Fibroblast of villous mesenchyme (primary cell): ENCODE measurements at places on chromosomes 16 and 17.

DNA sequence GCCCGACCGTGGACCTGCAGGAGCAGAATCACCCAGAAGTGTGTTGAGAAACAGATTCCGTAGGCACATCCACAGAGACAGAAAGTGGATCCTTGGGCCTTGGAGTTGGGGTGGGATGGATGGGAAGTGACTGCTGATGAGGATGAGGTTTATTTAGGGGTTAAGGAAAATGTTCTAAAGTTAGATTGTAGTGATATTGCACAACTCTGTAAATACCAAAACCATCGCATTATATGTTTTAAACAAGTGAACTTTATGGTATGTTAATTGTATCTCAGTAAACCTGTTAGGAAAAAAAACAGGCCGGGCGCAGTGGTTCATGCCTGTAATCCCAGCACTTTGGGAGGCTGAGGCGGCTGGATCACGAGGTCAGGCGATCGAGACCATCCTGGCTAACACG lies 3.6 kb downstream of the ENDOV start:
- DNase-seq: no peak

- no peak for DNase-seq
These were observed 7.2 kb downstream of the PMP22 start for GRCh38 chr17:15257796-15258512.

- no peak for DNase-seq
These were observed 196.8 kb downstream of the NTN1 start for GRCh38 chr17:9218064-9218635.

GRCh38 chr17:69164206-69164605 lies 22.5 kb upstream of the ABCA6 start:
- DNase-seq: no peak

DNA sequence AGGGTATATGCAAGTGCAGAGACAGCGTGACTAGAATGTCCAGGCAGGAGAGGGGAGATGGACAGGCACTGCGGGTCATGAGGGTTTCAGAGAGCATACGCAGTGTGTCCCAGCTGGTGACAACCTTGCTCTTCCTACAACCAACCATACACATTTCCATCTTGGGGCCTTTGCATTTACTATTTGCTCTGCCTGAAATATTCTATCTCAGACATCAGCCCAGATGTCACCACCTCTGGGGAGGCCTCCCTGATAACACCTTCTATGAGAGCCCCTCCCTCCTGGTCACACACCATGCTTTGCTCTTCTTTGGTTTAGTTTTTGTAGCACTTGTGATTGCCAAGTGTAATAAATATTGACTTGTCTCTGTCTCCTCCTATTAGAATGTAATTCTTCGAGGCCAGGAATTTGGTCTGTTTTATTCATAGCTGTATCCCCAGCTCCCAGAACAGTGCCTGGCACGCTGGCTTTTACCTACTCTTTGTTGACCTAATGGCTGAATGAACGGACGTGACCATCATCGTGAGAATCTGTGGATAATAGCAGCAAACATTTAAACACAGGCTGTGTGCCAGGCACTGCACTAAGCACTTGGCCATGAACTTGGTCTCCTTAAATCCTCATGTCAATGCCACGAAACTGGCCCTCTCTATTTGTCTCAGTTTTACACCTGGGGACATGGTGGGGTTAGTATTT lies 51.9 kb downstream of the PLCG2 start:
- DNase-seq: no peak

- peak; percentile 42 for DNase-seq
These were observed 171.0 kb downstream of the CCDC182 start for GRCh38 chr17:57574040-57574513.

DNA sequence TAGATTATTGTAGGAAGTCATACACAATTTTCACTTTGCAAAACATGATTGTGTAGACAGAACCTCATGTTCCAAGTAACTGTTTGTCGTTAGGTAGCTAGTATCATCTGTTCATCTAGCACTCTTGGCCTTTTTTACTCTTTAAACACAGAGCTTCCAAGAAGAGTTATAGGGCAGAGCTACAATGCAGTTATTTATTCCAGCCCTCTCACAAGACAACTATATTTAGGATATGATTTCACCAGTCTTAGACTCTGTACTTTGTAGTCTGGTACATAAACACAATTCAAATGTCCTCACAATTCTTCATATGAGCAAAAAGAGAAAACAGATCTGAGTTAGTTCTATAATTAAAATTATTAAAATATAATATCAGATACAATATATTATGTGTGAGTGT lies 37.9 kb downstream of the KCNJ2 start:
- DNase-seq: no peak

DNA sequence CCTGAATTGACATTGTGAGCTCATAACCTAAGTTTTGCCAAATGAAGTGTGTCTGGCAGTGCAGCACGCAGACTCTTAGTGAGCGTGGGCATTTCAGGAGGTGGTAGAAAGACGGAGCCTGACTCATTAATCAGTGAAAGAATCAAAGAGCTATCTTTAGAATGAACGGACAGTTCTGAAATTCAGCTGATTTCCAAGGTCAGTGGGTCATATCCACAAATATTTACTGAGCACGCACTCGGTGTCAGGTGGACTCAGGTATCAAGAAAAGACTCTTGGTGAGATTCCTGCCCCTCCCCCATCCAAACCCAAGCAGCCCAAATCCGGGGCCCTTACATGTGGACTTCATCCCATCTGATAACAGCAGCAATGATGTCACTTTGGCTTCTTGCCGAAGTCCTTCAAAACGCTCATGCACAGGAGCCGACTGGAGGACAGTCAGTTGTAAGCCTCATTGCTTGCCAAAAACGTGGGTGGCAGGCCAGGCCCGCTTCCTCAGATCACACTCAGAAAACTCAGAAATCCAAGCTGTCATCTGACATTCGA lies 185.8 kb downstream of the HS3ST3A1 start:
- DNase-seq: peak; percentile 54

GRCh38 chr17:78957128-78957527 lies 22.6 kb downstream of the LGALS3BP start:
- no peak for DNase-seq

- peak; percentile 22 for DNase-seq
These were observed 43.2 kb downstream of the TSC2 start for GRCh38 chr16:2090777-2091546.

- no peak for DNase-seq
These were observed 3.9 kb downstream of the GAN start for GRCh38 chr16:81318711-81319110.

DNA sequence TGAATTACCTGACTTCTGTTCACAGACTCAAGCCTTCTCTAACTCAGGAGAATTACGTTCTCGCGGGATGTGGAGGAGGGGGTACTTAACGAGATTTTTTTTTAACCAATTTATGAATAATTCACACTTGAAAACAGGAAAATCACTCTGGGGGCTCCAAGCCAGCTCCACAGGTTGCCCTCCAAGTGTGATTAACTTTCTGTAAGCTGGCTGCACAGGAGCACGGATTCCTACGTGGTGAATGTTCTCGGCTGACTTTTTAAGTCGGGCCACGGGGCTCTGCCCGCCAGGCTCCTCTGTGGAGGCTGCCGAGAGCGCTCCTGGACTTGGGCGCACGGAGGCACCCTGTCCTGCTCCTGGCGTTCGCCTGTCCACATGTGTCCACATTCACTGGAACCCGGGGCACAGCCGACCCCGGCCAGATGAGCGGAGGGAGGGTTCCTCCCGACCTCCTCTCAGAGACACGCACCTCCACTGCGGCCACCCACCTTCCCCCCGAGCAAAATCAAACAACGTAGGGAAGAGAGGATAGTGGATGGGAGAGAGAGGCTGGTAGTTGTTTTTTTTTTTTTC lies 147.1 kb upstream of the CHMP6 start:
- no peak for DNase-seq

DNA sequence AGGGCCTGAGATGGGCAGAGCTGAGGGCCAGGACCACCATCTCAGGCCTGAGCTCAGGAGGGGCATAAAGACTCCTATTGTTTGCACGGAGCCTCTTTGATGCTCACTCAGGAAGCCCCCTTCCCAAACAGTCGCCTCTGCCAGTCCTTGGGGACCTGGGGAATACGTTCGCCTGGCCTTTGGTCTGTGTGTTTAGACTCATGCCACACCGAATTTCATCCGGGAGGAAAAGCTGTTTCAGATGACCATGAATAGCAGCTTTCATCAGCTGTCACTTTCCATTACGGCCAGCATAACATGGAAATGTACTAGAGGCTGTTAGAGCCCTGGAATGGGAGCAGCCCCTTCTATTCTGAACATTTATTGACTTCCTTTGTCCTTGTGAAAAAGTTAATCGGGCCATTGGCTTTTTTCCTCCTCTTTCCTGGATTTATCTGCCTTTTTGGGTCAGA lies 139.0 kb downstream of the HS3ST3A1 start:
- no peak for DNase-seq

GRCh38 chr16:23866621-23867020 lies 30.8 kb downstream of the PRKCB start:
- no peak for DNase-seq

DNA sequence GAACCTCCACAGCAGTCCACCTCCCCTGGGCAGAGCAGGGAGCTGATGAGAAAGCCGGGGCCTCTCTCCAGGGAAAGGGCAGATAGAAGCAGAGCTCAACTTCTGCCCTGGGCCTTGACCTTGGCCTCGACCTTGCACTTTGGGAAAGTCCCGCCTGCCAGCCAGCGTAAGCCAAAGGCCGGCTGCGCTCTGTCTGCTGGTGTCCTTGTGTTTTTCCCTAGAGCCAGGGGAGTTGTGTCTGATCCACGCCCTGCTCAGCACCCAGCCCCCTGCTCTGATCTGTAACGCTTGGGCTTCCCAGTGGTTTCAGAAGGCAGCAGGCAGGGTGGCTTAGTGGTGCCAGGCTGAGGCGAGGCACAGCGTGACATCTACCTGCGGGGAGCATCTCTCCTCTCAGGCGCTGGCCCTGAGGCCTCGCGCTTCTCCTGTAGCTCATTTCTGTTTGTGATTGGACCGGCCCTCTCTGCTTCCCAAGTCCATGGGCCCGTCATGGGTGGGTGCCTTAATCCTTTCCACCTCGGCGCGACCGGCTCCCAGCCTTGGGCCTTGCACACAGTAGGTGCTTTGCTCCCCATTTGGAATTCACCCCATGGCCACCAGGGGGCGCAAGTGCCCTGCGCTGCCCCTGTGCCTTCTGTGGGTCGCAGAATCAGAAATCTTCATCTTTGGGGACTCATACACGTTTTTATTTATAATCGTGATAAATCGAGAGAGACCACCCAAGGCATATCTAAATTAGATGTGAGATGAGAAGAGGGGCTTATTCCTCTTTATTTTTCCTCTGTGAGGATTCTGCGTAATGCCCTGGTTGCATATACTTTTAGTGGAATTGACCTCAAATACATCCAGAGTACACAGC lies 24.2 kb downstream of the SGSH start:
- no peak for DNase-seq

DNA sequence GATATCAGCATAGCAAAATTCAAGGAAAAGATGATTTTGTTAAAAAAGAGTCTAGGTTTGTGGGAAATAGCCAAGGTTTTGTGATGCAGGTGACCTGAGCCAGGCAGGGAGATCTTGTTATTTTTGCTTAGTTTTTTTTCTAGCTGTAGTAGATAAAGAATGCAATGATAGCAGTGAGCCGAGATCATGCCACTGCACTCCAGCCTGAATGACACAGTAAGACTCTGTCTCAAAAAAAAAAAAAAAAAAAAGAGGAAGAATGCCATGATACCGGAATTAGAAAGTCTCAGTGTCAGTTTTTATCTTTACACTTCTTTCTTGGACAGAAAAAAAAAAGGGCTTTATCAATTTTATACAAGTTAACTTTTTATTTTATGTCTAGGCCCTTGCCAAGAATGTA lies 27.5 kb downstream of the TMEM238L start:
- no peak for DNase-seq

DNA sequence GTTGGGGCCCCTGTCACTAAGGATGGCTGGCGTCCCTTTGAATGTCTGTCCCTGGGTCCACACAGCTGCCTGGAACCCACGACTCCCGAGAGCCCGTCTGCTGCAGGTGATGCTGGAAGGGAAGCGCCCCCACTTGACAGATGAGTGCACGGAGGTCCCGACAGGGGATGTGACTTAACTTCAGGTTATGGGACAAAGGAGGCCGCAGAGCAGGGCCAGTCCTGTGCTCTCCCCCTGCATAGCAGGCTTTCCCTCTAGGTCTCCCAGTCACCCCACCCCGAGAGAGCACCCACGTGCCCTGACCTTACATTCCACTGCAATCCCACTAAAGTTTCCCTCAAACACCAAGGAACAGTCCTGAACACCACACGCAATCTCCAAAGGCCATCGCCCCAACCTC lies 6.0 kb upstream of the RCVRN start:
- no peak for DNase-seq

DNA sequence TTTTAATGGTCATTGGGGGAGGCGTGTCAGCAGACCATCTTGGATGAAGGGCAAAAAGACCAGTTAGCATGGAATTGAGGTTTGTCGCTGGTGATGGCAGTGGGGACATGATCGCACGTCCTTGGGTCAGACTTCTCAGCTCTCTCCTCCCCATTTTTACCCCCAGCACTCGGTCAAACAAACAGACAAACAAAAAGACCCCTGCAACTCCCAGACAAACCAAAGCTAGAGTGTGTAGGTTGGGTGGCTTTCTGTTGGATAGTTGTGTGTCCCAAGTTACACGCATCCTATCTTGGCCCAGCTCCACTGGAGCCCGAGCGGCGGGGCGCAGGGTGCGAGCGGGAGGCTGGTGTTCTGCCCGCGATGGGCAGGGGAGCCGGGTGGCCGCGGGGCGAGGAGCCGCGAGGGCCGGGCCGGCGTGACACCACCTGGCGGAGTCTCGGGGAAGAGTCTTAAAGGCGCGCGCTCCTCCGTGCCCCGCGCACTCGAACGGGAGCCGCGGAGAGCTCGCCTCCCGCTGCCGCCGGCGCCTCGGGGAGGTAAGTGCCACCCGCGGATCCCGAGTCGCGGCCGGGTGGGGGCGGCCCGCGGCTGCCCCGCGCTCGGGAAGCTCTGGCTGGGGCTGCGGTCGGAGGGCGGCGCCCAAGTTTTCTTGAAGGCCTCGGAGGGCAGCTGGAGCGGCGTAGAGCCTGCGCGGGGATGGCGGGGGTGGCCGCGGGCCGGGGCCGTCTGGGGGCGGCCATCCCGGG lies 18.5 kb upstream of the NTN1 start:
- no peak for DNase-seq

DNA sequence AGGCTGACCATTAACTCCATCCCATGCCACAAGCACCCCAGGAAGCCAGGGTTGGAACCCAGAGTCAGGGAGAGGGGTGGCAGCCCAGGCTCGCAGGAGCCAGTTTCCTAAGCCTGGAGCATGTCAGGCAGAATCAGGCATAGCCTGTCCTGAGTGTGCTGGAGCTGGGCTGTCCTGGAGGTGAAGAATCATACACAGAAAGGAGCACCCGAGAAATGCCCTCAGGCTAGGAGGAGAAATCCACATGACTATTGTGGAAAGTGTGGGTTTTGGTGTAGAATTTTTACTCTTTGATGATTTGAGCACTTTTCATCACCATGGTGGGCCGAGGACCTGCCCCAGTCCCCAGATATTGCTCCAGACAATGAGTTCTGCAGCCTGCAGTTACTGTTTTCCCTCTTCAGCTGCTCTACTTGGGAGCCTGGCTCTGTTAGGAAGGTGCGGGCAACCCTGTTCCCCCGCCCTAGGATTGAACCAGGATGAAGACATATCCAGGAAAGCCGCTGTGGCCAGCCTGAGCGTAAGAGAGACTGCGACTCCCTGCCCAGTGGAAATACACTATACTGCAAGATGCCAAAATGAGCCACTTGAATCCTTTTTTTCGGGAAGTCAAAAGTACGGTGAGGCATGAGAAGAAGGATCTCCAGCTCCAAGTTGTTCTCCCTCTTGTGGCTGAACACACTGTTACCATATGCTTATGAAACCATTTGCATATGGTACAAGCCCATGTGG lies 29.0 kb upstream of the HEATR6 start:
- peak; percentile 44 for DNase-seq
